Smooth muscle cell of trachea (primary cell): ENCODE measurements at places on chromosomes 12 and 14. TPM values are rescaled to one million over a fixed set of nuclear protein-coding genes. Genes with fewer than 3 reads are reported as not detected.

NYNRIN gene
- total RNA-seq = 20.4 and 42.7 TPM in 2 replicates

TMCC3 gene
- total RNA-seq = 0.73 and 0.83 TPM in 2 replicates

GLIPR1L1 gene
- 1.0 TPM in 1 of 2 replicates, not detected in the other for total RNA-seq

CTDSP2 gene
- 94.2 and 111 TPM in 2 replicates for total RNA-seq

SMIM41 gene
- total RNA-seq = 4.5 and 4.8 TPM in 2 replicates

NEUROD4 gene
- not detected in 2 replicates for total RNA-seq

KRT77 gene
- not detected in 2 replicates for total RNA-seq

PIWIL1 gene
- total RNA-seq = 0.17 TPM in 1 of 2 replicates, not detected in the other

LYZ gene
- total RNA-seq = not detected in 2 replicates

HOXC11 gene
- total RNA-seq = not detected in 2 replicates

KIF5A gene
- total RNA-seq = 0.44 and 0.66 TPM in 2 replicates

RPL10L gene
- not detected in 2 replicates for total RNA-seq

ATL1 gene
- total RNA-seq = 10.3 and 13.8 TPM in 2 replicates

BBOF1 gene
- 5.5 and 6.0 TPM in 2 replicates for total RNA-seq

SEL1L gene
- total RNA-seq = 106 and 114 TPM in 2 replicates

RHOJ gene
- total RNA-seq = 1.9 and 2.0 TPM in 2 replicates

ATXN7L3B gene
- total RNA-seq = 20.4 and 24.0 TPM in 2 replicates

TEX22 gene
- 0.44 and 0.50 TPM in 2 replicates for total RNA-seq

KRT82 gene
- total RNA-seq = not detected in 2 replicates

RPL36AL gene
- total RNA-seq = 242 and 263 TPM in 2 replicates
